ENCODE measurements at places on chromosomes 7 and 10.
A peak's percentile ranks its signal among the peaks of the same experiment; 100 is the strongest.

- DNase-seq, result no peak
Measured at GRCh38 chr10:51950371-51950995, 251.1 kb upstream of the CSTF2T start.

GRCh38 chr10:5956146-5956936, 21.0 kb downstream of the IL15RA start:
- DNase-seq, result no peak

DNA sequence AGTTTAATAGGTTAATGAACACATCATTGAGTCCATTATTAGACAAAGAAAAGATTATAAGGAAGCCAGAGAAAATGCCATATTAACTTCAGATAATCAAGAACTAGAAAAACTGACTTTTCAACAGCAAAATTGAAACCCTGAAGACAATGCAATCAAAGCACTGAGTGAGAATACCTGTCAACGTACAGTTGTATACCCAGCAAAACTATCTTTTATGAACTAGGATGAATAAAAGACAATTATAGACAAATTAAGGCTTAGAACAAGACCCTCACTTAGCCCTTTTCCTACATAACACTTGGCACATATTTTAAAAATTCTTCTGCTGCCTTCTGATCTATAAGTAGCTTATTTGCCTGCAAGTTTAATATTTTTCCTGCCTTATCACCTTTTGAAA, 19.0 kb upstream of the DGKI start:
- no peak for DNase-seq

GRCh38 chr10:25388188-25388861, 213.5 kb downstream of the GPR158 start:
- no peak for DNase-seq

DNA sequence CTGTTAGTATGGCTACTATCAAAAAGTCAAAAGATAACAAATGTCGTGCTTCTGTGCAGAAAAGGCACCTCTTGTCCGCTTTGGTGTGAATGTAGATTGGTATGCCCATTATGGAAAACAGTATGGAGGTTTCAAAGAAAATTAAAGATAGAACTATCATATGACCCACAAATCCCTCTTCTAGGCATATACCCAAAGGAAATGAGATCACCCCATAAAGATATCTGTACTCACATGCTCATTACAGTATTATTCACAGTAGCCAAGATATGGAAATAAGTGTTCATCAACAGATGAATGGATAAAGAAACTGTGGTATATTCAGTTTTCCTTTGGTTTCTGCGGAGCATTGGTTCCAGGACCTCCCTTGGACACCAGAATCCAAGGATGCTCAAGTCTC, 180.5 kb upstream of the PPP1R3A start:
- no peak for DNase-seq

- DNase-seq, result no peak
Measured at GRCh38 chr10:373526-374309, 238.5 kb downstream of the ZMYND11 start.

GRCh38 chr7:126166645-126167044, 1086.1 kb downstream of the GRM8 start:
- no peak for DNase-seq

DNA sequence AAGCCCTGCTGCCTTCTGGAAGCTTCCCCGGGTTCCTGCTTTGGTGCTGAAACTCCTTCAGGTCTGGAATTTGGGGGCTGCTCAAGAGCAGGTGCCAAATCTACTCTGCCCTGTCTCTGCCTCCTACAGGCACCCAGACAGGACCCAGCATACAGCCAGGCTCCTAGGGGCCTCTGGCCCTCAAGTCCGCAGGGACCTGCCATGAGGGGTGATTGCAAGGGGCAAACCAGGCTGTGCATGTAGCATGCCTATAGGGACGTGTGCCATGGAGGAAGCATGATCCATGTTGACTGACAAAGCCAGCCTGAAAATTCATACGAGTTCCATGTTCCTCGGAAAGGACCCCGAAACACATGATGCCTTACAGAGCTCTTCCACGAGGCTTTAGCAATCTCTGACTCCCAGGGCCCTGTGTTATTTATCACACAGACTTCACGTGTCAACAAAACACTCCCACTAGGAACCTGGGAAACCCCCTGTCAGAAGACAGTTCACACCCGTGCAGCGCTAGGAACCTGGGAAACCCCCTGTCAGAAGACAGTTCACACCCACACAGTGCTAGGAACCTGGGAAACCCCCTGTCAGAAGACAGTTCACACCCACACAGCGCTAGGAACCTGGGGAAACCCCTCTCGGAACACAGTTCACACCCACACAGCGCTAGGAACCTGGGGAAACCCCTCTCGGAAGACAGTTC, 75.3 kb upstream of the DNAAF5 start:
- peak; percentile 68 for DNase-seq

DNA sequence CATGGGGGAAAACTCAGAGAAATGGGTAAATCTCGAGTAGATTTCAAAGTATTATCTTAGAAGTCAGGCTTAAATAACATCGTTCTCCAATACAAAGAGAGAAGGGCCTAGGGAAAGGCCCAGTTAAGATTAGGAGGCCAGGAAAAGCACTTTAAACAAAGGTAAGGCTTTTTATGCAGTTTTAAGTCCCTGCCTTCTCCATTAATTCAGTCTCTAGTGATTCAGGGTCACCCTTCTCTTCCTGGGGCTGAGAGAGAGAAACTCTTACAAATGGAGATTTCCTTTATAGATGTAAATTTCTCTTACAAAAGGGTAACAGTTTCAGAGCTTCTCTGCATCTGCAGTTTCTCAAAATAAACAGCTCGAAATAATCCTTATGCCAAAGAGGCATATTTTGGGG, 179.3 kb downstream of the HECW1 start:
- DNase-seq, result no peak

DNA sequence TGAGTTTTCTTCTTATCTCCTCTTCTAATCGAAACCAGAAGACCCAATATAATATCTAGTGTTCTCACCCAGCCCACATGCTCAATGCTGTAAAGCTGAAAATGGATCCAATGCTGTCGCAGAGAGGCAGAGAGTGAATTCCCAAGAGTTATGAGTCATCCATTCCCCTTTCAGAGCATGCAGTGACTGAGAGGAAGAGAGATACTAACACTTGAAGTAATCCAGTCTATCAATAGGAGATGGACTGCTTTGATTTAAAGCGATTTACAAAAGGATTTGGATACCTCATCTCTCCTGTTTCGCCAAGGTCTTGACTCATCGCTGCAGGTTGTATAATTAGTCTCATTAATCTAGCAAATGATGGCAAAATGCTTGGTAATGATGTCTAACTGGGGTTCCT, 41.5 kb upstream of the PRKCQ start:
- DNase-seq, result no peak

- no peak for DNase-seq
Measured at GRCh38 chr10:7102084-7102483, 308.8 kb downstream of the SFMBT2 start.

- peak; percentile 59 for DNase-seq
Measured at GRCh38 chr7:108570146-108570755, 577 bp downstream of the DNAJB9 start.

GRCh38 chr10:55329796-55330195, 528.8 kb upstream of the PCDH15 start:
- DNase-seq, result no peak

- DNase-seq, result peak; percentile 74
Measured at GRCh38 chr7:157139111-157139809, 534 bp downstream of the UBE3C start.

DNA sequence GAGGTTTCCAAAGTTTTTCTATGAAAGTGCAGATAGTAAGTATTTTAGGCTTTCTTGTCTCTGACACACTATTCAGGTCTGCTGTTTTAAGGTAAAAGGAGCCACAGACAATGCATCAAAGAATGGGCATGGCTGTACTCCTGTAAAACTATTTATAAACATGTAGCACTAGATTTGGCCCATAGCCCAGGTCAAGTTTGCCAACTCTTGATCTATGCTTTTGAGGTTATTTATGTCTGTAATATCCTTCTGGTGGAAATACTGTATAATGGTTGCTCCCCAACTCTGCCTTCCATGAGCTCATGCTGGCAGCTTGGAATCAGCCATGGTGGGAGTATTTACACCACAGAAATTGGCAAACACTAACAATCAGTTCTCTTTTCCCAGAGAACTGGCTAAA, 244.6 kb downstream of the BUB3 start:
- DNase-seq, result no peak

GRCh38 chr7:27663989-27664331, 1.3 kb upstream of the HIBADH start:
- DNase-seq, result no peak

GRCh38 chr10:47410862-47411261, 26.8 kb upstream of the ZNF488 start:
- DNase-seq, result no peak

DNA sequence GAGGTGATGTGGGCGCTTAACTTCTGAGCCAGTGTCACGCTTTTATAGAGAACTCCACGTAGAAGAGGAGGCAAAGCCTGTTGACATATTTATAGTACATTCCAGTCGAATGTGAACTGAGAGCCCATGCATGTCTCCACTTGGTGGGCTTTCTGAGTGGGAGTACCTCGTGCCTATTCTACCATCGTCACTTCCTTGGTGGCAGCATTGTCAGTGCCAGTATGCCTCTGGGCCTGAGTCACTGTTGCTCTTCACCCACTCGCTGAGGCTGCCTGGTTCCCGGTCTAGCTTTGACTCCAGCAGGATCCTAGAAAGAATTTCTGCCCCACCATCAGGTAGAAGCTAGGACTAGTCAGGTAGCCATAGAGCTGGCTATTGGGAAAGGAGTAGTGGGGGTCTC, 30.0 kb upstream of the CDH23 start:
- no peak for DNase-seq

DNA sequence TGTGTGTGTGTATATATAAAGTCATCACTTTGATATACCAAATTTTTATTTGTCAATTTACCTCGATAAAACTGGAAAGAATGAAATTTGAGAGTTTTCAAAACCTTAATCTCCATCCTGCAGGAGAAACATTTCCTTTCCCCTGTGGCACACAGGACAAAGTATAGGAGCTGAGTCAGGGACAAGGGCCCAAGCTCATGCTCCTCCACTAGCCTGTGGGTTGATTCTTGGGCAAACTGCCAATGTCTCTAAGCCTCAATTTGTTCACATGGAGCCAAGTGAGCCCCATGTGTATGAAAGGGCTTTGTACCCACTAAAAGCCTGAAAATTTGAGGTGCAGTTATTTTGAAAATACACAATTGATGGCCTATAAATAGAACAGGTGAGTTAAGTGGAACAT, 60.3 kb upstream of the IL6 start:
- DNase-seq, result no peak

GRCh38 chr10:65900271-65900670, 1025.6 kb upstream of the LRRTM3 start:
- no peak for DNase-seq

GRCh38 chr7:81170291-81170690, 251.4 kb upstream of the SEMA3C start:
- DNase-seq, result no peak

GRCh38 chr10:6050801-6051445, 11.2 kb downstream of the IL2RA start:
- peak; percentile 96 for DNase-seq

GRCh38 chr10:11553773-11554381, 57.6 kb downstream of the USP6NL start:
- no peak for DNase-seq

DNA sequence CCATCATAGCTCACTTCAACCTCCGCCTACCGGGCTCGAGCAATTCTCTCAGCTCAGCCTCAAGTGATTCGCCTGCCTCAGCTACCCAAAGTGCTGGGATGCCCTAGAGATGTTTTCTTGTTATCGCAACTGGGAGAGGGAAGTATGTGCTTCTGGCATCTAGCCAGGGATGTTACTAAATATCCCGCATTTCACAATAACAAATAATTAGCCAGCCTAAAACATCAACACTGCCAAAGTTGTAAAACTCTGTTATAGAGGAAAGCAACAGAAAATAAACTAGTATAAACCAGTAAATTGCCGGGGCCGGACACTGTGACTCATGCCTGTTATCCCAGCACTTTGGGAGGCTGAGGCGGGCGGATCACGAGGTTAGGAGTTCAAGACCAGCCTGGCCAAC, 7.2 kb downstream of the INA start:
- no peak for DNase-seq

DNA sequence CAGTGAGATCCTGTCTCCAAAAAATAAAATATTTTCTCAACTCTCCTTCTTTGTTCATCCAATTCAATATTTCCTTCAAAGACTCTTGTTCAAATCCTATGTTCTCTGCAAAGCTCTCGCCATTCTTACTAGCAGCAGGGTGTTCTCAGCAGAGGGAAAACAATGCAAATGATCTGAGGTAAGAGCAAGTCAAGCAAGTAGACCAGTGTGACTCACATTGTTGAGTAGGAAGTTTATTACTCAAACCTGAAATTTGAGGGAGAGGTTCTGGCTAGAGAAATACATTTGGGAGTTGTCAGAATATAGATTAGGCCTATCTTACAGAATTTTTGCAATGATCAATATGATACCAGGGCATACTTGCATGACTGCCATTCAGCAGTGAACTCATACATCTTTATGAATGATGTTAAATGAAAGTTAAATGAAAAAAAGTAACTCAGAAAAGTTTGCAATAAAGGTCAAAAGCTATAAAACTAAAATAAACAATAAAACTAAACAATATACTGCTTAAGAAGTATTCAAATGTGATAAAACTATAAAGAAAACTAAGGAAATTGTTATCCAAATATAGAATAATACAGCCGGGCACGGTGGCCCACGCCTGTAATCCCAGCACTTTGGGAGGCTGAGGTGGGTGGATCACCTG, 5.8 kb downstream of the IDE start:
- no peak for DNase-seq

DNA sequence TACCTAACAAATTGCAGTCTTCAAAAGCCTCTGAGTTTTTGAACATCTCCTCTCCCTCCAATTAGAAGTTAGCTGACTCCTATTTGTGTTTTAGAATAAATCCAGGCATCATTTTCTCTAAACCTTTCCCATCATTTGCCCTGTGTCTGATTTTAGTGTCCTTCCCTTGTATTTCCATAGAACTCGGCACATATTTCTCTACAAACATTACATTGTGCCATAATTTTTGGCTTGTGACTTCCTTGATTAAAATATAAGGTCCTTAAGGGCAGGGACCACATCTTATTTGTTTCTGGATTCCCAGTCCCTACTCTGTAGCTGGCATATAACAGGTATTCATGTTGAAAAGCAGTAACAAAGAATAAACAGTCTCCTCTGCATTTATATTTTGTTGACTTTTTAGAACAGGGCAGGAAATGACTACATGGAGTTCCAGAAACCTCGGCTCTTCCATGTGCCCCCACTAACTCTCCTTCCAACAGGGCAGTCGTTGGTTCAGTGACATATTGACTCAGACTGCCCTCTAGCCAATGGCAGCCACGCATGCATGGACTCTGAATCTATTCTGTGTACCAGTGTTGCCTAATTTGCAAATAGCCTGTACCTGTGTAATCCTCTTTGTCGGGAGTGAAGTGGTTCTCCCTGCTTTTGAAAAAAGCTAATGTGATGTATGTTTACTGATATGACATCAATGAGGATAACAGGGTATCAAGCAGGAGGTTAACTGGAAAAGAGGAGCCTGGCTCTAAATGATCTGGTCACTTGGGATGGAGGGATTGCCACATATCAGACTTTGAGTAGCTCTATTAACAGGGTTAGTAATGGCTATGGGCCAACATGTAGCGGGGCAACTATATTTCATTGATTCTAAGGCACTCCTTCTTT, 19.8 kb upstream of the CPN1 start:
- DNase-seq, result no peak

- DNase-seq, result no peak
Measured at GRCh38 chr7:10734595-10734994, 239.1 kb upstream of the PHF14 start.

GRCh38 chr10:27481486-27481885, 22.6 kb upstream of the RAB18 start:
- no peak for DNase-seq

GRCh38 chr7:133556553-133556952, 303.7 kb downstream of the EXOC4 start:
- no peak for DNase-seq

GRCh38 chr10:27884185-27884641, 114.7 kb downstream of the ODAD2 start:
- no peak for DNase-seq

All from CD4-positive, alpha-beta T cell treated with Interleukin-17A for 1 hour (primary cell).